Activated CD8-positive, alpha-beta memory T cell treated with anti-CD3 and anti-CD28 coated beads, Interleukin-2, amount 10 ng/mL, durations not matched to agents 7 days and 5 days (primary cell): ENCODE measurements at places on chromosomes 2 and 18.

DNA sequence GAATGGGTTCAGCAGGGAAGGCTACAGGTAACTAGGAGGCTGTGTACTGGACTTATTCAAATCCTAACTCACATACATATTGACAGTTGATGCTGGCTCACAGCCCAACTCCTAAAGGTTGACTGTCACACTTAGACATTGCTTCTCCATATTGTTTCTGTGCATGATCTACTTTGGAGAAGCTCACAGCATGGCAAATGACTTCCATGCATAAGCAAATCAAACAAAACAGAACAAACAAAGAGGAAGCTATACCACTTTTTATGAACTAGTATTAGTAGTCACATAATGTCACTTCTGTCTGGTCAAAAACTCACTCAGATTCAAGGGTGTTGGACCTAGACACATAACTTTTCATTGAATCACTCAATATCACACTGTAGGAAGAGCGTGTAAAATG, 43.8 kb upstream of the CDH19 start:
- H3K4me3 ChIP-seq: no peak overlapping the region
- H3K4me1 ChIP-seq: no peaks in the 10 kb centered on the region
- H3K27ac ChIP-seq: no peak overlapping the region
- DNase-seq: no peak
- no peaks in the 10 kb centered on the region for H3K36me3 ChIP-seq
- H3K27me3 ChIP-seq: no peaks in the 10 kb centered on the region

DNA sequence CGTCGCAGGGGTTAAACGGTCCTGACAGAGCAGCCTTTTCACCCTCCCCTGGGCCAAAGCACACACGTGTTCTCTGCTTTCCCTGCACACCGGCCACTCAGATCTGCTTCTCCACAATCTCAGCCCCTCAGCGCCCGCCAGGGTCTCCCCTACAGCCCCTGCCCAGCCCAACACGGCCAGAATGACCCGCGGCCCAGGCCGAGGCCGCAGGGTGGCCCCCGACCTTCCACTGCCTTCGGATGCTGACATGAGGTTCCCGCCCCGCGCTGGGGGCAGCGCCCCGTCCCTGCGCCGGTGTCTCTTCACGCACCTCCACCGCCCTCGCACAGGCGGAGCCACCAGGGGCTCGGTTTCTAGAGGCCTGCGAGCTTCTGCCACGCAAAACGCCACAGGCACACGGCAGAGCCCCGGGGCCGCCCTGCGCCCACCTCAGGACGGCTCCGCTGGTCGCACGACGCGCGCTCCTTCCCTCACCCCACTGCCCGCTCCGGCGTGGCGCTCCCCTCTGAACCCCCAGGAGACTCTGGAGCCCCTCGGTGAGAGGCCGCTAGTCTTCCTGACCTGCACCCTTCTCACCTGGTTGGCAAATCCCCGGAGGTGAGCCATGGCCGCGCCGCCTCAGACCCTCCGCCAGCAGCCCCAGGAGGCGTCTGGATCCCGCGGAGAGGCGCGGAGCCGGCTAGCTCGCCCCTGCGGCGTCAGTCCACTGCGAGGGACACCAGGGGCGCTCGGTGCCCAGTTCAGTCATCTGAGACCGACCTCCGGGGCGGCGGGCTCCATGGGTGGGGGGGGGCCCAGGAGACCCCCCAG, 749 bp downstream of the STK25 start:
- H3K36me3 ChIP-seq: no peaks in the 10 kb centered on the region
- peak overlapping the region; percentile 52 for H3K27ac ChIP-seq
- peak; percentile 60 for DNase-seq
- peaks cover 18% of the 10 kb centered on the region for H3K4me1 ChIP-seq

DNA sequence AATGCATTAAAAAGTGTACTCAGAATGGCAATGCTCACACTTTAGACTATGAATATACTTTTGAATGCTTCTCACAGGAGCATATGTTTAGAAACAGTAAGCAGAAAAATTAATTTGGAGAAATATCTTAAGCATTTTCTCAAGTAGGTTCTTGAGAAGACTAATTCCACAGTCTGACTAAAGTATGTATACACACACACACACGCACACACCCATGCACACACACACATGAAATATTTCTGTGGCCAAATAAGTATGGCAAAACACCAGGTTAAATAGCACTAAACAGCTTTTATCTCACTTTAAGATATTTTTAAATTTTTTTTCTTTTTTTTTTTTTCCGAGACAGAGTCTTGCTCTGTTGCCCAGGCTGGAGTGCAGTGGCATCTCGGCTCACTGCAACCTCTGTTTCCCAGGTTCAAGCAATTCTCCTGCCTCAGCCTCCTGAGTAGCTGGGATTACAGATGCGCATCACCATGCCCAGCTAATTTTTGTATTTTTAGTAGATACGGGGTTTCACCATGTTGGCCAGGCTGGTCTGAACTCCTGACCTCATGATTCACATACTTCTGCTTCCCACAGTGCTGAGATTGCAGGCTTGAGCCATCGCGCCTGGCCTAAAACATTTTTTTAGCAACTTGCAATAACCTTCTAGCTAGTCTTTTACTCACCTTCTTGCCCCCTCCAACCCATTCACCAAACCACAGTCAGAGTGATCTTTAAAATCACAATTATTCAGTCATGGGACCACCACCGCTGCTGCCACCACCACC, 67.5 kb upstream of the SCG2 start:
- no peaks in the 10 kb centered on the region for H3K36me3 ChIP-seq
- H3K27ac ChIP-seq: no peak overlapping the region
- DNase-seq: no peak
- H3K4me3 ChIP-seq: no peak overlapping the region
- no peaks in the 10 kb centered on the region for H3K4me1 ChIP-seq
- H3K27me3 ChIP-seq: peaks cover 24% of the 10 kb centered on the region

GRCh38 chr18:13191779-13192178, 26.8 kb upstream of the LDLRAD4 start:
- peaks cover 50% of the 10 kb centered on the region for H3K27me3 ChIP-seq
- DNase-seq: no peak
- no peak overlapping the region for H3K4me3 ChIP-seq
- no peaks in the 10 kb centered on the region for H3K36me3 ChIP-seq
- no peak overlapping the region for H3K27ac ChIP-seq

GRCh38 chr2:48719480-48720177, 35.9 kb downstream of the LHCGR start:
- H3K27ac ChIP-seq: no peak overlapping the region
- no peaks in the 10 kb centered on the region for H3K4me1 ChIP-seq
- no peak overlapping the region for H3K4me3 ChIP-seq
- H3K27me3 ChIP-seq: no peaks in the 10 kb centered on the region
- DNase-seq: no peak

DNA sequence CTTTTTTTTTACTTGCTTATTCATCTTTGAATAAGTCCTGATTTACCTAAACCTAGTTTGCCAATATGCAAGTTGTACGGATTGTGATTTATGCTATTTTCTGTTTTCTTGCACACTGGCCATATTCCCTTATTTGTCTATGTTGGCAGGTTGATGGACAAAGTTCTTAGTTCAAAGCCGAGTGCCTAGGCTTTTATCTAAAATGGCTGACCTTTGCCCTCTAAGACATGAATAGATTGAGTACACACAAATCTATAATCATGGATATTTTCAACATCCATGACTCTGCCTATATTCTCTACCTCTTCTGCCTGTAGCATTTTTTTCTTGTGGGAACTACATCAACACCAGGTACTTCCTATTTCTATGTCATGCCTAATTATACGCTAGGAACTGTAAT, 171.7 kb downstream of the TMEFF2 start:
- H3K4me3 ChIP-seq: no peak overlapping the region
- H3K27ac ChIP-seq: no peak overlapping the region
- no peaks in the 10 kb centered on the region for H3K4me1 ChIP-seq

GRCh38 chr18:36307513-36307912, 10.0 kb downstream of the FHOD3 start:
- no peaks in the 10 kb centered on the region for H3K36me3 ChIP-seq
- H3K4me1 ChIP-seq: no peaks in the 10 kb centered on the region
- H3K27ac ChIP-seq: no peak overlapping the region
- H3K27me3 ChIP-seq: peaks cover 37% of the 10 kb centered on the region
- no peak overlapping the region for H3K4me3 ChIP-seq

GRCh38 chr2:68231061-68231372, 21.3 kb downstream of the PPP3R1 start:
- H3K4me1 ChIP-seq: peaks cover 34% of the 10 kb centered on the region
- DNase-seq: no peak
- no peak overlapping the region for H3K4me3 ChIP-seq
- H3K36me3 ChIP-seq: peaks cover 5% of the 10 kb centered on the region

DNA sequence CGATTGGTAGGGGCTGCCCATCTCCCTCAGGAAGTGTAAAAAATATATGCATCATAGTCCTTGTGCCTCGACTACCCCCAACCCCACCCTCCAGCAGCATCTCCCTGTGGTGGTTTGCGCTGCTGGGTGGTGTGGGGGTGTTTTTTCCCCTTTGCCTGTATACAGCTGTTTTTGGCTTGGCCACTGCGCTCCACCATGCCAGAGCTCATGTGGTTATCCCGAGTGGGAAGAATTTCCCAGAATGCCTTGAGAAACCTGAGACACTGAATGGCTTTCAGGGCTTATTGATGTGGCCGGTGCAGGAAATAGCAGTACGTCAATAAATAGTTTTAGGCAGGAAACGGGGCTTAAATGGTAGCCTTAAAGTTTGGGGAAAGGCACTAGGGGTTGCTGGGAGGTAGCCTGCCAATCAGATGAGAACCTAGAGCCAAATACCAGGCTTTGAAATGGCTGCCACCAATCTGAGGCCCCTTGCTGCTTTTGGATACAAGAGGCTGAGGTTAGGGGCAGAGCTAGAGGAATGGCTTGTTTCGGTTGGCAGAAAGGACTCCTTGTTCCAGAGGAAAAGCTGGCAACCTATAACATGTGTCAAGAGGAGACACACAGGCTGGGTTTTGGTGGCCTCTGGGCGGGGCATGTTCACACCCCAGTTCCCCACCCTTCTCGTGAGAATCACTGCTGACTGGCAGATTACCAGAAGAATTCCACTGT, 144.1 kb downstream of the SMAD7 start:
- H3K4me1 ChIP-seq: peaks cover 42% of the 10 kb centered on the region
- H3K27ac ChIP-seq: peak overlapping the region; percentile 70
- no peak overlapping the region for H3K4me3 ChIP-seq
- H3K36me3 ChIP-seq: no peaks in the 10 kb centered on the region
